ENCODE measurements at places on chromosomes 13 and 19.

- DNase-seq = no peak
Observed at GRCh38 chr13:26221399-26221720, 754 bp downstream of the RNF6 start.

- no peak for DNase-seq
Observed at GRCh38 chr19:55344444-55344843, 4.8 kb downstream of the KMT5C start.

- no peak for DNase-seq
Observed at GRCh38 chr19:49565261-49565660, 15.1 kb downstream of the NOSIP start.

GRCh38 chr13:42494157-42494556, 79.8 kb upstream of the TNFSF11 start:
- DNase-seq = no peak

Measured in CD4-positive, alpha-beta T cell treated with Interleukin-15 for 1 hour (primary cell).